ENCODE measurements at places on chromosomes 4 and X. TPM values are rescaled to one million over a fixed set of nuclear protein-coding genes. Genes with fewer than 3 reads are reported as not detected.

Gene GTPBP6
- total RNA-seq, result 38.8 TPM

Gene C1QTNF7
- total RNA-seq, result not detected

Gene CTAG1A
- not detected for total RNA-seq

Gene ZC4H2
- 11.8 TPM for total RNA-seq

Gene IL3RA
- total RNA-seq, result not detected

Gene S100P
- total RNA-seq, result 59.8 TPM

Gene NEXMIF
- total RNA-seq, result not detected

Gene FGF16
- total RNA-seq, result not detected

Gene IQCM
- not detected for total RNA-seq

Gene P2RY8
- total RNA-seq, result not detected

Gene TRAM1L1
- 1.0 TPM for total RNA-seq

Gene IL21
- not detected for total RNA-seq

Gene SPOCK3
- 2.2 TPM for total RNA-seq

Gene ARR3
- not detected for total RNA-seq

Gene OPRPN
- not detected for total RNA-seq

Gene DACH2
- not detected for total RNA-seq

Gene STATH
- total RNA-seq, result not detected

Gene HTN1
- total RNA-seq, result not detected

Gene GPC3
- not detected for total RNA-seq

Gene AFM
- not detected for total RNA-seq

Gene FAM120C
- total RNA-seq, result 10.7 TPM

Gene GYPE
- total RNA-seq, result not detected
